ENCODE measurements at places on chromosomes 7 and 10.

DNA sequence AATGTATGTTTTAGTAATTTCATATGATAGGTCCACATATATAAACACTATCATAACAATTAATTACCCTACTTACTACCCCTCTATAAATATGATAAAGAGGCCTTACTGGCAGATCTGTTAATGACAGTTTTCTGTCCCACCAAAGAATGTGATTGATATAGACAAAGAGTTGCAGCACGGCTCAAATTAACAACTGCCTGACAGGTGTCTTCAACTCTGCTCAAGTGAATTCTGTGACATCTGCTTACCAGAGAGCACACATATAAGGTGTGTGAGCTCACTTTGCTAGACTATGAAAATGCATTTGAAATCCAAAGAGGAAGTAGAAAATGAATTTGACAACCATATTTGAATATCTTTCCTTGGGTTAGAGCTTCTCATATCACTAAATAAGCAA, 36.6 kb downstream of the CACNA2D1 start:
- no peak for DNase-seq

GRCh38 chr7:22654831-22655230, 72.2 kb upstream of the IL6 start:
- no peak for DNase-seq

DNA sequence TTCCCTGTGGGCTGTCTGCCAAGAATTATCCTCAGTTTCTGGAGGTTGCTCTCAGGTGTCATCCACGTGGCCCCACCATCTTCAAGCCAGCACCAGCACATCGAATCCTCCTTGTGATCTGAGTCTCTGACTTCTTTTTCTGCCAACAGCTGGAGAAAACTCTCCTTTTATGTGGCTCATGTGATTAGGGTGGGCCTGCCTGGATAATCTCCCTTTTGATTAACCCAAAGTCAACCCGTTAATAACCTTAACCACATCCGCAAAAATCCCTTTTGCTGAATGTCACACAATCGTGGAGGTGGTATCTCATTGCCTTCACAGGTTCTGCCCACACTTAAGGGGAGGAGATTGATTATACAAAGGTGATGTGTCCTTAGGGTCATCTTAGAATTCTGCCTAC, 73.8 kb downstream of the LRGUK start:
- no peak for DNase-seq

GRCh38 chr7:85018498-85018897, 168.4 kb downstream of the SEMA3D start:
- DNase-seq = no peak

GRCh38 chr10:47317251-47317650, 5.0 kb upstream of the GDF2 start:
- no peak for DNase-seq

GRCh38 chr10:62183442-62183841, 85.2 kb downstream of the RTKN2 start:
- DNase-seq = no peak

GRCh38 chr7:137316648-137317353, 26.7 kb downstream of the PTN start:
- DNase-seq = no peak

DNA sequence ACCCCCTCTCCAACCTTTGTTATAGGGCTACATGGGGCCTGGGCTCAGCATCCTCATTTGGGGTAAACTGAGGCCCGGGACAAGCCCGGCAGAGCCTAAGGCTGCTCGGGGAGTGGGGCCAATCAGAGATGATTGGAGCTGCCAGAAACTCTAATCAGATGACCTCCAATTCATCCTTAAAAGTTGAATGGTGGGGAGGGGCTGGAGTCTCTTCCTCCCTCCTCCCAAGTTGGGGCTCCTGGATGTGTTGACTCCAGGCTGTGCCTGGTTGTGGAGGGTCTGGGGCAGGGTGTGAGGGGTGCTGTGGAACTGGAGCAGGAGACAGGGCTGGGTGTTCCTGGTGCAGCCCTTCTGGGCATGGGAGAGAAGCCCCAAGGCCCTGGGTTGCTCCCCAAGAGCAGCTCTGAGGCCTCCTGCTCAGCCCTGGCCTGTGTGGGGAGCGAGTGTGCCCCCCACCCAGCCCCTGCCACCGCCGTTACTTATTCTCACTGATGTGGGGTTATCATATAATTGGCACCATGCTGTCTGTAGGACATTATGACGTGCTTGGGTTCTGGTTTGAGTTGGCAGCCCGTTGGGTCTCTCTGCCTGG, 2.2 kb downstream of the BHLHA15 start:
- DNase-seq = no peak

GRCh38 chr10:101354328-101355071, 535 bp downstream of the BTRC start:
- peak; percentile 35 for DNase-seq

GRCh38 chr10:5806745-5807144, 6.5 kb downstream of the GDI2 start:
- no peak for DNase-seq

All from hematopoietic multipotent progenitor cell treated with erythropoietin and hydrocortisone succinate and interleukin-3 and kit ligand, for 17 days (in vitro differentiated cells).